ENCODE measurements at places on chromosomes 1 and 21. TPM values are rescaled to one million over a fixed set of nuclear protein-coding genes. Genes with fewer than 3 reads are reported as not detected.

Gene EXO5
- total RNA-seq = 9.5 TPM

Gene RHD
- not detected for total RNA-seq

Gene C1orf53
- 1.3 TPM for total RNA-seq

Gene CCDC28B
- 12.4 TPM for total RNA-seq

Gene CFHR1
- total RNA-seq = 0.48 TPM

Gene POMGNT1
- 56.2 TPM for total RNA-seq

Gene RNU1-2
- under 0.01 TPM for total RNA-seq

Gene ICOSLG
- 3.0 TPM for total RNA-seq

Gene ACBD6
- 51.6 TPM for total RNA-seq

Data from vein endothelial cell (primary cell).